ENCODE measurements at places on chromosomes 13 and 19.

GRCh38 chr19:41671486-41671885 is 16.6 kb downstream of the CEACAM7 start:
- DNase-seq = no peak

- DNase-seq = peak; percentile 20
Observed at GRCh38 chr19:53157626-53158025, 1.2 kb downstream of the ZNF347 start.

DNA sequence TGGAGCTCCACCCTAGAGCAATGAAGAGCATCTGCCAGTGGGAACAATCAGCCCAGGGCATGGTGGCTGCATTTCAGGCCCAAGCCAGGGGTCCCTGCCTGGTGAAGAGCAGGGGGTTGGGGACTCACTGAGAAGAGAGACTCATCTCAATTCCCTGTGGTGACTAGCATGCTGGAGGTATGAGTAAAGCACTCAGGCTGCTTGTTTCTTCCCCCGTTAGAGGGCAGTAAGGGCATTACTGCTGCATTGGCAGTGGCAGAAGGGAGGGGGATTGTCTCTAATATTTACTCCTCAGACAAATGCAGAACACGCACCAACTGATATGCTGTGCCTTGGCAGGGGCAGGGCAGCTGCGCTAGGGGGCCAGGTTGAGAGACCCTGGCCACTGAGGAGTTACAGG is 329.1 kb downstream of the SLITRK5 start:
- no peak for DNase-seq

- no peak for DNase-seq
Observed at GRCh38 chr13:82002710-82003109, 1661.8 kb upstream of the SPRY2 start.

DNA sequence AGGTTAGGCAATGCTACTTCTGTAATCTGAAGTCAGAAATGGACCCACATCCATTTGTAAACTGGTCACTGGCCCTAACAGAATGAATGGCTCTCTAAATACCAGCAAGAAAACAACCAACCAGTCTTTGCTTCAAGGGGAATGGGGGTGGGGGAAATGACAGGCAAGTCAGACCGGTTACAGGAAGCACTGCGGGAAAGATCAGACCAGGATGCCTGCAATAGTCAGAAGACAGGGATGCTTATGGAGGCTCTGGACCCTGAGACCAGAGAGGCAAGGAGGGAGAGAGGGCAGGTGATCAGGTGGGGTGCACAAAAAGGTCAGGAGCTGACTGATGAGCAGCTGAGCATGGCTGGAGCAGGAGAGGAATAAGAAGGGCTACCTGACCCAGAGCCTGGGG is 13.1 kb downstream of the MED26 start:
- no peak for DNase-seq

GRCh38 chr13:77866971-77867370 is 51.7 kb downstream of the EDNRB start:
- no peak for DNase-seq

- DNase-seq = no peak
Observed at GRCh38 chr19:11598103-11598483, 810 bp downstream of the ZNF627 start.

- DNase-seq = no peak
Observed at GRCh38 chr13:45332036-45332830, 8.8 kb downstream of the TPT1 start.

DNA sequence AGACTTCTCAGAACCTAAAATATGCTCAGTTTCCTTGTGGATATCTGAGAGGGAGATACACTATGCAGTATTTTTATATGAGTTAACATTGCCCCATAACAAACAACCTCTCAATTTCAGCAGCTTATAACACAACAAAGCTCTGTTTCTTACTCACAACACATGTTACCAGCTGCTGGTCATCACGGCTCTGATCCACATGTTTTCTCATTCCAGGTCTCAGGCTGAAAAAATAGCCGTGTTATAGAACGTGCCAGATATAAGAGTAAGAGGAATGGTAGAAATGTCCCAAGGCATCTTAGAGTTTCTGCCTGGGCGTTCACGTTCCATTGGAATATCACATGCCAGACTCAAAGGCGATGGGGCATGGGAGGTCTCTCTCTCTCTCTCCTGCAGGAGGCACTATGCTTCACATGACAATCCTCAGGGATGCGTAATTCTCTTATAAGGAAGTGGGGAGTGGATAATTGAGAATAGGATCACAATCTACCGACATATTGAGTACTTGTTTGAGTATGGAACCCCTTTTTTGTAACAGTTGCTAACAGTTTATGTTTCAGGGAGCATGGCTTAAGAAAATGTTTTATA is 246.6 kb downstream of the NHLRC3 start:
- DNase-seq = no peak

DNA sequence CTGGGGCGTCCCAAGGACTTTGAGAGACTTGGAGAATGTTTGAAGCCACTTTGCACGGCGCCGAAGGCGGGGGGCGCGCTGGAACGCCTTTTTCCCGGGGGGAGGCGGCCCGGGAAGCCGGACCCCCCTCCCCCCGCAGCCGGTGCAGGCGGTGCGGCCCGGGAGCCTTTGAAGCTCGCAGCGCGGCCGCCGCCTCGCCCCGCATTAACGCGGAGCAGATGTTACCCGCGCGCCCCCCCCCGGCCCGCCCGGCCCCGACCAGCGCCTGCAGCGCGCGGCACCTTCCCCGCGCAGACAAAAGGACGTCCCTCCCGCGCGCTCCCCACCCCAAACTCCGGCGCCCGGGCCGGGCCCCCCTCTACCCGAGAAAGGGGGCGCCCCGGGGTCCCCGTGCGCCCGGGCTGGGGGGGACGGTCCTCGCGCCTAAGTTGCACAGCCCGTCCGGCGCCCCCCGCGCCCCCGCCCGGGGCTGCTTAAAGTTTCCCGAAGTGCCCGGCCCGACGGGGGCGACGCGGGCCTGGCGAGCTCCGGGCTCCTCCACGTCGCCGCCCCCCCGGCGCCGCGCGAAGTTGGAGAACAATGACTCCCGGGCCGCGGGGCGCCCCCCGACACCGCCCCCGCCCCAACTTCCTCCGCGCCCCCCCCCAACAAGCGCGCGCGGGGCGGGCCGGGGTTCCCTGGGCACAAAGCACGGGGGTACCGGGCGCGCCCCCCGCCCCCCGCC is 685 bp downstream of the TCF3 start:
- no peak for DNase-seq

GRCh38 chr13:21071924-21072323 is 10.5 kb upstream of the LATS2 start:
- DNase-seq = no peak

DNA sequence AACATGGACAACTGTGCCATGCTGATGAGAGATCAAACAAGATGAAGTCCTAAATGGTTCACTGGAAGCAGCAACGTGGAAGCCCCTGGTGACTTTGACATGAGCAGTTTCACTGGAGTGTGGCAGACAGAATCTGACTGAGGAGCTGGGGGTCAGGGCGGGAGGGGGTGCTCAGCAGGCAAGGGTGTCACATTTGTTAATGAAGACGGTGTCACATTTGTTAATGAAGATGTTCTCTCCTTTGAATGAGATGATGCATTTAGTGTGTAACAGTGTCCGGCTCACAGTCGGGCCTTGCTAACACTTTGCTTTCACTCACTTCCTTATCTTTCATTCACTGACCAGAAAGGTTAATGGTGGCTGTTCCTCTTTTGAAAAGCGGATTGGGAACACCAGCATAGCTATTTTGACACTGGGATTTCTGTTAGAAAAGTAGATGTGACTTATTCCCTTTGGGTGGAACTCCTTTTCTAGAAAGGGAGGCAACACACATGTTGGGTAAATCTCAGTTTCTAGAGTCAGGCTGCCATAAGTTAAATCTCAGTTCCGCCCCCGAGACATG is 693.7 kb downstream of the UQCRFS1 start:
- no peak for DNase-seq

DNA sequence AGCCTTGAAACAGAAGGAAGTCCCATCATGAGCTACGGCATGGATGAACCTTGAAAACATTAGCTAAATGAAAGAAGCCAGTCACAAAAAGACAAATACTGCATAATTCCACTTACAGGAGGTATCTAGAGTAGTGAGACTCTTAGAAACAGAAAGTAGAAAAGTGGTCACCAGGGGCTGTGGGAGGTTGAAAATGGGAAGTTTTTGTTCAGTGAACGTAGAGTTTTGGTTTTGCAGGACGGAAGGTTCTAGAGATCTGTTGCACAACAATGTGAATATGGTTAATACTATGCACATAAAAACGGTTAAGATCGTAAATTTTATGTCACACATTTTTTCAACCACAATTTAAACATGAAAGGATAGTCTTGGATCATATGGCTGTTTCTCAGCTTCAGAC is 11.9 kb upstream of the SLC10A2 start:
- DNase-seq = no peak

- no peak for DNase-seq
Observed at GRCh38 chr13:91627952-91628739, 229.7 kb downstream of the GPC5 start.

DNA sequence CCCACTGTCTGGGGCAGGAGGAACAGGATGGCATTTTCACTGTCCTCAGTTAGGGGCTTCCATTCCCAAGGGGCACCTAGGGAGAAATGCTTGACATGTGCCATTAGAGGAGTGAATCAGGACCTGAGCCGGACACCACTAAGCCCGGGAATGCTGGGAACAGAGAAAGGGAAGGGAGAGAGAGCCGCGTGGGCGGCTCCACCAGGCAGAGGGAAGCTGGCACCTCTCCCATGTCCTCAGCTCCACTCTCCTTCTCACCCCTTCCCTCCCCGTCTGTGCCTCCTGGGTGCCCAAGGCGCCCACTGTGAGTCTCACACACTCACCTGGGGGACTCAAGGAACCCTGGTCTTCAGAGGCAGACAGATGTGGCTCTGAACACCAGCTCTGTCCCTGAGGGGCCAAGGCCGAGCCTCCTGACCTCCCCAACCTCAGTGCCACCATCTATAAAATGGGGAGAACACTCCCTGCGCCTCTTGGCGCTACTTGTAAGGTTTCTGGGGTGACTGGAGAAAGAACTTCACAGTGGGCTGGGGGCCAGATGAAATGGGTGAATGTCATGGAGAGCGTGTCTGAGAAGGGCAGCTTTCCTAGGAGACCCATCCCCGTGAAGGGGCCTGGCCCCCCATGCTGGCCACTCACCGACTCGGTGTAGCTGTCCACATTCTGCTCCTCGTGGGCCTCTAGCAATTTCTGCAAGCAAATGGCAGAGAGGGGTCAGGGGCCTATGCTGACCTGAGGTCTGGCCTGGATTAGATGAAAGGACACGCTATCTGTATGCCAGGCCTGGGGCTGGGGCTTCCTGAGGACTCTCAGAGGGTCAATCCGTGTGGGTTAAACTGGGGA is 5.3 kb upstream of the KPTN start:
- DNase-seq = no peak

DNA sequence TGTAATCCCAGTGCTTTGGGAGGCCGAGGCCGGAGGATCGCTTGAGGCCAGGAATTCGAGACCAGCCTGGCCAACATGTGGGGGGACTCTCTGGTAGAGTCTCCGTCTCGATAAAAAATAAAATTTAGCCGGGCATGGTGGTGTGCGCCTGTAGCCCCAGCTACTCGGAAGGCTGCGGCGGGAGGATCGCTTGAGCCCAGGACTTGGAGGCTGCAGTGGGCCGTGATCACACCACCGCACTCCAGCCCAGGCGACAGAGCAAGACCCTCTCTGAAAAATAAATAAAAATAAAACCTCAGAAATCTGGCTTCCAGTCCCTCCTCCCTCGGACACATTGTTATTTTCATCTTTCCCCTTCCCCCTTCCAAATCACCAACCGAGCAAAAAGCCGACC is 332 bp downstream of the IRGQ start:
- DNase-seq = no peak

DNA sequence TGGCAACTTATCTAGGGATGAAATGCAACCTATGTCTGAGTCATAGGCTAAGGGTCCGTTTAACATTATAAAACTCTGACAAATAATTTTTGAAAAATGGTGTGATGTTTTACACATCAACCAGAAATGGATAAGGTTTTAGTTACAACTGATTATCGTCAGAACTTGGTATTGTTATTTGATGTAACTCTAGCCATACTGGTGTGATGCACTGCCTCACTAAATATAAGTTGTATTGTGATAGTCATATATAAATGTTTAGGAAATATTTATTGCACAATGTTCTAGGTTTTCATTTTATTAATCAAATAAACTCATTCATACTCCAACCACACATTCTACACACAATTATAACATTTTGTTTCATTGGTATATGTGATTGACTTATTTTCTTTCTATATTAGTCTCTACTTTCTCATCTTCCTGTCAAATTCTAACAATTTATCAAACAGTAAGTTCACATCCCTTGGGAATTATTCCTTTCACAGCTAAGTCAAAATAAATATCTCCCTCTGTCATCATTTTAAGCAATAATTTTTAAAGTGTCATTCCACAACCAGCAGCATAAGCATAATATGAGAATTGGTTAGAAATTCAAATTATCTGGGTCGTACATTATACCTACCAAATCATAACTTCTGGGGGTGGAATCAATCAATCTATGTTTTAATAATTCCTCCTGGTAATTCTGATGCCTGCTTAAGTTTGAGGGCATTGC is 873.9 kb downstream of the SLITRK1 start:
- no peak for DNase-seq
